ENCODE measurements at places on chromosomes 5 and 9.

DNA sequence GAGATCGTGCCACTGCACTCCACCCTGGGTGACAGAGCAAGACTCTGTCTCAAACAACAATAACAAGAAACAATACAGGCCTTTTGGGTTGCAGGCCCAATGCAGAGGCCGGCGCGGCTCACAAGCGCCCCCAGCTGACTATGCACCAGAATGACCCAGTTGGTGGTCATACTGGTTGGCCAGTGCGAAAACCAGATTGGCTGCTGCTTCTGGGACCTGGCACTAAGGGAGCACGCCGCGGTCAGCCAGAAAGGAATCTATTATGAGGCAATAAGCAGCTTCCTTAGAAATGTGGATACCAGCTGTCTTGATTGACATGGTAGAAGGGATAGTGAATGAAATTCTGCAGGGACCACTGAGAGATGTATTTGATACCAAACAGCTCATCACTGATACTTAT is 35.0 kb downstream of the RANBP17 start:
- DNase-seq, result no peak

DNA sequence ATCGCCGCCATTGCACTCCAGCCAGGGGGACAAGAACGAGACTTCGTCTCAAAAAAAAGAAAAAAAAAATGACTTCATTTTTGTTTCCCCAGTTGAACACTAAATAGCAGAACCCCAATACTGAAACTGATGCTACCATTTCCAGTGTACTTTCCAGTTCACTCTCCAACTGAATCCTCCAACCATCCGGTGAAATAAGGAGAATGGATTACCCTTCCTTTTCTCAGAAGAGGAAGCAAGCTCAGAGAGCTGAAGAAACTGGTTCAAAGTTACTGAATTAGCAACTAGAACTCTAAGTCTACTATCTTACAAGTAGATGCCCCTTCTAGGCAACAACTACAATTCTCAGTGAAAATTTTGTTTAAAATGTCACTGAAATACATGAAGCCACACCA is 3.9 kb downstream of the FAM13B start:
- DNase-seq, result no peak

GRCh38 chr9:22514871-22515270 is 68.2 kb downstream of the DMRTA1 start:
- DNase-seq, result no peak

GRCh38 chr5:93107141-93107540 is 473.9 kb downstream of the NR2F1-AS1 start:
- DNase-seq, result no peak

DNA sequence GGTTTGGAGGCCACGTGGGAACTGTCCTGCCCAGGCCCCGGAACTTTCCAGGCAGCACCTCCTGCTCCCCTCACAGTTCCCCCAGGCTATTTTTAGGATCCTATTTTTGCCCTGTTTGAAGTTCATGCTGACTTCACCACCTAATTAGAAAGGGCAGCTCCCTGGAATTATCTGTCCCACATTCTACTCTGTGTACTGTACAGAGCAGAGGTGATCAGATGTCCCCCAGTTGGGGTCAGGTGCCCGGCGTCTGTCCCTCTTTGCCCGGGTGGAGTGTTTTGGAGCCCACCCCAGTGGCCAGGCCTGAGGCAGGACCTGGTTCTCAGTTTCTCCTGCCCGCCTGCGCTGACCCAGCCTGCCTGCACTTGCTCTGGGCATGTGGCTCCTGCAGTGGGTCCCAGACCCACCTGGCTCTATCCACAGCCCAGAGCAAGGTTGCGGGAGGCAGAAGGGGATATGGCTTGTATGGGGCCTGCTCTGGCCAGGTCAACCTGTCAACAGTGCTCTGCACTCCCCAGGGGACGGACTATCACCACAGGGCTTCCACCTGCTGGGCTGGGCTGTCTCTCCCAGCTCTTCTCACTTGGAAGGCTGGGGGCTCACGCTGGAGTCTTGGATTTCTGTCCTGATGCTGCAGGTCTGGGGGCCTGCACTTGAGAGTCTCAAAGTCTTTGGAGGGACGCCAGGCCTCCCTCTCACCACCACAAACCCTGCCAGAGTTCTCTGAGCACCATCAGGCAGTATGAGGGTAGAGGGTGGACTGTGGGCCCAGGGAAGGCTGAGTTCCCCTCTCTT is 268.3 kb downstream of the GADD45G start:
- no peak for DNase-seq

- DNase-seq, result no peak
These were observed 21.2 kb downstream of the OTULIN start for GRCh38 chr5:14685757-14686156.

- no peak for DNase-seq
These were observed 258.5 kb downstream of the AOPEP start for GRCh38 chr9:94984891-94985476.

GRCh38 chr9:93132946-93133680 is 938 bp downstream of the NINJ1 start:
- no peak for DNase-seq

DNA sequence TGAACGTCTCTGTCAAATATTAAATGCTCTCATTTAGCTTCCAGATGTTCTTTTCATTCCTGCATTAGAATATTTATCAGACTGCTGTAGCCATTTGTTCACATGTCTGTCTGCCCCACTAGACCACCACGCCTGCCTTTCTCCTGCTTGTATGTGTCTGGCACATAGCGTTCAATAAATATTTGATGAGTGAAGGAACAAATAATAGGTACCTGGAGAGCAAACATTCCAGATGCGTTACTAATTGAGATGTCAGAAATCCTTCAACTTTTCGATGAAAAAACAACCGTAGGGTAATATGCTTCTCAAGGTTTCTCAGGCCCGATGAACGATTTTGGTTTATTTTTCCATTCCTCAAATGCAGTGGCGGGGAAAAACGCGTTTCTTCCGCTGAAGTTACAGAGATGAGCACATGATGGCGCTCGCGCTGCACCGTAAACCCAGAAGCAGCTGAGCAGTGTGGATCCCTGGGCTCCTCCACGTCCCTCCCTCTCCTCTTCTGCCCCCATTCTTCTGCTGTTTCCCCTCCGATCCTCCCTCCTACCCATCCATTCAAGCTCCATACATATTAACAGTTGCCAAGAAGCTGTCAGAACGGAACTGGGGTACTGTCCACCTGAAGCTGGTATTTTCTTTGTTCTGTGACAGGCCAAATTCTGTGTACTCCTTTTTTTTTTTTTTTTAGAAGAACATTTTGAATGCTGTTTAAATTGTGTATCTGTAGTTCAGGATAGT is 245.4 kb downstream of the MPDZ start:
- DNase-seq, result peak; percentile 56

GRCh38 chr9:131274674-131275331 is 1.5 kb downstream of the FAM78A start:
- no peak for DNase-seq

- DNase-seq, result no peak
These were observed 29.0 kb downstream of the PITX1 start for GRCh38 chr5:135005076-135005475.

DNA sequence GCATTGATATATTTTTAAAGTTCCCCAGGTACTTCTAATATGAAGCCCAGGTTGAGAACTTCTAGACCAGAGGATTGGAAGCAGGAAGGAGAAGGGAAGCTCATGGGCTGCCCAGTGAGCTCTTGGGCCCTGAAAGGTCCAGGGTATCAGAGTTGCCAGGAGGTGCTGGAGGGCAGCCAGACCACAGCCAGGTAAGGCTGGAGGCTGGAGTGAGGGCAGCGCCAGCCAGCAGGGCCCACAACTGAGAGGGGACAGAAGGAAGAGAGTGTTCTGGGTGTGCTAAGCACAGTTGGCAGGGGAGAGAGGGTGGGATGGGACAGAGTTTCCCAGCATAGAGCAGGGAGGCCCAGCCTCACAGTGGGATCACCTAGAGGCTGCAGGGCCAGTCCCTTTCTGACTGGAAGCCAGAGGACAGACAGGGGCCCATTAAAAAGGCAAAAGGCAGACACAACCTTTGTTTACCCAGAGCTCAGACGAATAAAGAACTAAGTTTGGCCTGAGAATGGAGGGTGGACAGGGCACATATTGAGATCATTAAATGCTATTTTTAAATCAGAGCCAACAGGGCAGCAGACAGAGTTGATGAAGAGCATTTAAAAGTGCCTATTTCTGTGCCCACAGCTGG is 94.9 kb downstream of the PDE8B start:
- DNase-seq, result no peak

- no peak for DNase-seq
These were observed 40.6 kb downstream of the PHAX start for GRCh38 chr5:126641387-126641786.

DNA sequence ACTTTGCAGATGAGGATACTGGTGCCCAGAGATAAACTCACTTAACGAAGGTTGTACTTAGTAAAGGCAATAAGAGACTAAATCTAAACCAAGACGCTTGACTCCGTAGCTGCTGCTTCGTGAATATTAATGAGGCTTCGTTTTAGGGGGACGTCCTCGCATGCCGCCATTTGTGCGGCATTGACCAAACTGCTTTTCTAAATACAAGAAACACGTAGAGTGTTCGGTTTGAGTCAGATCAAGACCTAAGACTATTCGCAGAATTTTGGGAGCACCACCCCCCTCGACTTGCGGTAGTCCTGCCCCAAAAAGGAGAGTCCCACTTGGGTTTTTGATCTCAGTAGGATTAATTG is 1.1 kb downstream of the NPM1 start:
- no peak for DNase-seq

DNA sequence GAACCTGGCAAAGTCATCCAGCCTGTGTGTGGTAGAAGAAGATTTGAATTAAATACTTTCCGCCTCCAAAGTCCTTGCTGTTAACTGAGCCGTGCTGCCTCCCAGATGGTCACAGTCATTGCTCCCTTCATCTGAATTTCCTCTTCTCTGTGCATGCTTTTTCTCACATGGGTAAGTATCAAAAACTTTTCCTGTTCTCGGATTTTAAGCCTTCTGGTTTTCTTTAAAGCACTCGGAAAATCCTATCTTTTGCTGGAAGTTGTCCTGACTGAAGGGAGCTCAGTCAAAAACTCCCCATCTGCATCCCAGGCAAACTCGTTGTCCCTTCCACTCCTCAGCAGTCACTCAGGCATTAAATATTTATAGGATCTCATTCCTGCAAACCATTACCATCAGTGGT is 290.0 kb upstream of the PIK3R1 start:
- no peak for DNase-seq

GRCh38 chr5:36017004-36017403 is 25.8 kb upstream of the UGT3A1 start:
- DNase-seq, result no peak

Measured in left renal pelvis (tissue), 4 donors.